ENCODE measurements at places on chromosomes 1 and 21.
A peak's percentile ranks its signal among the peaks of the same experiment; 100 is the strongest.

DNA sequence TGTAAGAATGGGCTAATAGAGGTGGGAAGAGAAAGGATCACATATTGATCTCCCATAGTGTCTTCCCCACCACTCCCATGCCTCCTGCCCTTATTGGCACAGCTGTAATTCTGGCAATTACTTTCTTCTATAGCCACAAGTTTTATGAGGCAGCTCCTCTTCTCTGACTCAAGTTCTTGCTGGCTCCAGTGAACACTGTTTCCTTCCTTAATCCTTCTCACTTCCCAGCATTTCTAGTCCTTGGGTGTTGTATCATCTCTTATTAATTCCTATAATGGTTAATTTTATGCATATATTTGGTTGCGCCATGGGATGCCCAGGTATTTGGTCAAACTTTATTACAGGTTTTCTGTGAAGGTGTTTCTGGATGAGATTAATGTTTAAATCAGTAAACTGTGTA lies 103.3 kb downstream of the MRPL39 start:
- no peak for DNase-seq

DNA sequence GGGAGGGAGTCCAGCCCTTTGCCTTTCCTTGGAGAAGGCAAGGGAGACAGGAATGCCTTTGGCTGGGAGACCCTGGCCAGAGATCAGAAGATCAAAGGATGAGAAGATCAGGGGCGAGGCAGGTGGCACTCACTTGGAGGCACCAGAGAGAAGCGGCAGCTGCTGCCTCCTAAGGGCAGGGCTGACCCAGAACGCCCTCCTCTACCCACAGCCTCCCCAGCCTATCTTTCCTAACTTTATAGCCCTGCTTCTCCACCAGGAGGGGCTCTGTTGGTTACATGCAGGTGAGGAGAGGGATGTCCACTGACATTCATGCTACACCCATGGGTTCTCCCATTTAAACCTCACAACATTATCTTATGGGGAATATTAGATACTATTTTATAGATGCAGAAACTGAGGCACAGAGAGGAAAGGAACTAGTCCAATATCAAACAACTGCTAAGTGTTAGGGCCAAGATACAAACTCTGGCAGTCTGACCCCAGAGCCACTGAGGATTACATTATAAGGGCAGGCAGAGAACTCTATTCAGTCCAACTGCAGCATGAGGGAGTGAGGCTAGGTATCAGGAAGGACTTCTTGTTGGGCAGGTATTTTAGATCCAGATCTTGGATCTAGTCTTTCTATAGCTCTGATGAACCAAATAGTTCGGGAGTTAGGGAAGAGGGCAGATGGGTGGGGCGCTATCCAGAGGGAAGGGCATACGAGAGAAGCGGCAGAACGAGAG lies 19.9 kb downstream of the LGR6 start:
- no peak for DNase-seq

DNA sequence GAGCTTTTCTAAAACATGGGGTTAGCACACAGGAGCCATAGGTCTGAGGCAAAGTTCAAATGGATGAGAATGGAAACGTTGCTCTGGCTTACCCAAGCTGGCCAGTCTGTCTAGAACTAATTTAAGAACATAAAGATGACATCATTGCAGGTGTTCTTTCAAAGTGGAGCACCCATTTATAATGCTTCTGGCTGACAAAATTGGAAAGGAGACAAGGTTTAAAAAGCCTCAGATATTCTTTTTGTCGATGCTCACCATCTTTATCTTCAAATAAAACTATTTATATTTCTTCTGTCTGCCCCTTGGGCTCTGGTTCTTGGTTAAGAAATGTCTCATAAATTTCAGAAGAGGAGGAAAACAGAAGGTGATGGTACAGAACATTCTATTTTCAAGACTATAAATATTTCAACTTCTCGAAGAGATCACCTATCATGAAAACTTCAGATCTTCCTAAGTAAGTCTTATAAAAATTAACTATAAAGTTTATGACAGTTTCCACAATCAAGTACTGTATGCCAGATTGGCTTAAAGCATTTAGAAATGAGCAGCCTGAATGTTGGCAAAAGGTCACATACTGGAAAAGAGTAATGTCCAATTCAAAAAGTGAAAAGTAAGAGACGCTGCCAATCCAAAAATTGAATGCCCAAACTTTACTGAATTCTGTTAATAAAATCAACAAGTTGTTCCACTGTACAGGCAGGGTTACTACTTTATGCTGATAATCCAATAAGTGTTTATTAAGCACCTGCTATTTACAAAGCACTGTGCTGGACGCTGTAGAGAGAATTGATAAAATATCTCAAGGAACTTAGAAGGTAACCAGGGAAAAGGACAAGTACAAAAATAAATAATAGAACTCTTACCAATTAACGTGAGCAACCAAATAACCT lies 92.0 kb downstream of the ETS2 start:
- peak; percentile 53 for DNase-seq

DNA sequence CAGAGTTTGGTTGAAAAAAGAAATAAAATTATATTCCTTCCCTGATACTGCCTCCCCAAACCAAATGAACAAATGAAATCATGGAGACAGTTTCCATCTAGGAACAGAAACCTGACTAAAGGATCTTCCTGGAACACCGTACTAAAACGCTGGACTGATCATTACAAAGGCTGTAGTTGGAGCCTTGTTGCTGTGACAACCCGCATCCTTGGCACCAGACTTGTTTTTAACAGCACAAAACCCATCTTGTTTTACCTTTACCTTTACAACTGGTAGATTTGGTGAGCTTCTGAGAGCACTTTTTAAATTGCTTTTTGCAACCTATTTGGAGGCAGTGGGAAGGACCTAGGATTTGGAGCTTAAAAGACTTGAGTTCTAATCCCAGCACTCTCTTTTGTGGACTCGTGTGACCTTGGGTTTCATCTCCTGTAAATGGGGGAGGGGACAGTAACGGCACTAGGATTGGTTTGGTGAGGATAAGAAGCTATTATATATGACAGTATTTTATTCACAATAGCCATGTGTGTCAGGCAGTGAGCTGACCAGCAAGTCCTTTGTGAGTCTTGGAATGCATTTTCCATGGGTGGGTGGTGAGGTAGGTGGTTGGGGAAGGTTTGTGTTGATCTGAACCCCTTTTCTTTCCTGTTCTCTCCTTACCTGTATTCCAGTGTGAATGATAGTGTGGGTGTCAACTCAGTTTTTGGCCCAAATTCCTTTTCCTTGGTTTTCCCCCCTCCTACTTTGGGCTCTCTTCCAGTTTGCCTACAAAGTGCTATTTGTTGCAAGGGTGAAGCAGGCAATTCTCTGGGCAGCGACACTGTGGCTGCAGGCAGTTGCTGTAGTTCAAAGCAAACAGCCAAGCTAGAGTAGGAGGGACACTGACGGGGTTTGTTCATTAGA lies 12.6 kb downstream of the LRRC8D start:
- DNase-seq: no peak

- DNase-seq: no peak
Measured at GRCh38 chr1:224302947-224303346, 27.0 kb downstream of the NVL start.

DNA sequence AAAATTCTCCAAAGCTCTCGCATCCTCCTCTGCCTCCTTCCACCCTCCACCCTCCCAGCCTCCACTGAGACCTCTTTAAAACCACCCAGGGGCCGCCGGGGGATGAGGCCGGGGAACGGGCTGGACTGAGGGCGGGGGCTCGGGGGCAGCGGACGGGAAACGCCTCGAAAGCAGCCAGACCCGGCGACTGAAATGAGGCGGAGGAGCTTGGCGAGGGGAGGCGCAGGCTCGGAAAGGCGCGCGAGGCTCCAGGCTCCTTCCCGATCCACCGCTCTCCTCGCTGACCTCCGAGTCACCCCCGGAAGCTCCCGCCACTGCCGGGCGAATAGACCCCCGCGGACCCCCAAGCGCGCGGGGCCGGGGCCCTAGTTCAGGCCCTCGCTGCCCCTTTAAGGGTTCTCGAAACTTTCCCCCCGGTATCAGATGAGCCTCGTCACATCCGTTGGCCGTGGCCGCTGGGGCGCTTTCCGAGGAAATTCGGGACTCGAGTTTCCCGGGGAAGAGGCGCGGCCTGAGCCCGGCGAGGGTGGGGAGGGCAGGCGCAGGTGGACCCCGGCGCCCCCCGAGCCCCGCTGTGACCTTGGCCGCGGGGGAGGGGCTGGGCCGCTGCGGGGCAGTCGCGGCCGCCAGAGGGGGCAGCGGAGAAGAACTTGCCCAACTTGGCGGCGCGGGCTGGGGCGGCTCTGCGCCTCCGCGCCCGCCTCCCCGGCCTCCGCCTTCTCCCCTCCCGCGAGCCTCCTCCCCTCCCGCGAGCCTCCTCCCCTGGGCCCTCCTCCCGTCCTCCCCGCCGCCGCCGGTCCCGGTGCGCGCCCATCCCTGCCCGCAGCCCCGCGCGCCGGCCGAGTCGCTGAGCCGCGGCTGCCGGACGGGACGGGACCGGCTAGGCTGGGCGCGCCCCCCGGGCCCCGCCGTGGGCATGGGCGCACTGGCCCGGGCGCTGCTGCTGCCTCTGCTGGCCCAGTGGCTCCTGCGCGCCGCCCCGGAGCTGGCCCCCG lies at the start of gene BACE2:
Gene BACE2 (plus strand): TSS at position 813 of the 995 bp plus-strand sequence. CDS start 104 bp downstream, at position 917.
- DNase-seq: peak; percentile 86

DNA sequence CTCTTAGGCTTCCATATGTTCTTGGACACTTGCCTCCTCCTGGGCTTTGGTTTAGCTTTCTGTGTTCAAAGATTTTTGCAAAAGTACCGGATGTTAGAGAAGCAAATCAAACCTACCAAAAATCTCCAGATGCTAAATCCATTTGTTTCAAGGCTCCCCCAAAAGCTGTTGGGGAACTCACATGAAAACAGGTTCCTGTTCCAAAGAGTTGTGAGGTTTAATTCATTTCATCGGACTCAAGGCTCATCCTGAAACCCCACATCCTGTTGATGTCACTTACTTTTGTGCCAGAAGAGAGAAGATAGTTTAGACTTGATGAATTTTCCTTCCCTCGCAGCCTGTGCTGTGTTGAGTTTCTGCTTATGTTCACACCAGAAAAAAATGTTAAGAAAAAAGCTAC lies 41.7 kb upstream of the RXRG start:
- DNase-seq: peak; percentile 2
